ENCODE measurements at places on chromosomes 16 and 17.

DNA sequence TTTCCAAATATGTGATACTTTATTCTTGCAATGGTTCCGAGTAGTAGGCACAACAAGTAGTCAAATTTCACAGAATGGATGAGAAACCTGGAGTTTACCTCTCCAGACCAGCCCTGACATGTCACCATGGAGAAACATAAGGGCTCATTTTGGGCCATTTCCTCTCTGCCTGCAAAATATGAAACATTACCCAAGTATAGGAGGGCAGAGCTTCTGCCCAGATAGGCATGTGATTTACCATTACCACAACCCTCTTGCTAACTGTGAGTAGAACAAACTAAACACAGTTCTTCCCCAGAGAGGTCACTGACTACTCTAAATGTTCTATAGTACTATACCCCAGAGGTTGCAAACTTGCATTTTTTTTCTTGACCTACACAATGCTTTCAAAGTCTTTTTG, 15.7 kb upstream of the KPNB1 start:
- DNase-seq = no peak

DNA sequence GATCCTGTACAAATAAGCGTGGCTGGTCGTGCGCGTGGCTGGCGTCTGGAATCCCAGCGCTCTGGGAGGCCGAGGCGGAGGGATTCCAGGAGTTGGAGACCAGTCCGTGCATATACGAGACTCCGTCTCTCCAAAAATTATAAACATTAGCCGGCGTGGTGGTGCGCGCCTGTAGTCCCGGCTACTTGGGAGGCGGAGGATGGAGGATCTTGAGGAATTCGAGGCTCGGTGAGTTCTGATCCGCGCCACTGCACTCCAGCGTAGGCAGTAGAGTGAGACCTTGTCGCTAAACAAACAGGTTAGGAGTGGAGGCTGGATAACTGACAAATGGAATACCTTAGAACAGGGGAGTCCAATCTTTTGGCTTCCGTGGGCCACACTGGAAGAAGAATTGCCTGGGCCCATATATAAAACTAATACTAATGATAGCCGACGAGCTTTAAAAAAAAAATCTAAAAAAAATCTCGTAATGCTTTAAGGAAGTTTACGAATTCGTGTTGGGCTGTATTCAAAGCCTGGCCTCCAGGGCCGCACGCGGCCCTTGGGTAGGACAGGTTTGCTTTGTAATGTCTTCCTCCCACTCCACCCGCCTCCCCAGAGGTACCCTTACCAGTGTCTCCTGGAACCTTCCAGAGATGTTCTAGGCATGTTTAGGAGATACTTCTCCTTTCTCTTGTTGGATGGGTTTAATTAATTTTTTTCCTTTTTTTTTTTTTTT, 909 bp upstream of the RSL1D1 start:
- DNase-seq = no peak

- DNase-seq = no peak
These were observed 110.8 kb upstream of the ZNF750 start for GRCh38 chr17:82950525-82951102.

DNA sequence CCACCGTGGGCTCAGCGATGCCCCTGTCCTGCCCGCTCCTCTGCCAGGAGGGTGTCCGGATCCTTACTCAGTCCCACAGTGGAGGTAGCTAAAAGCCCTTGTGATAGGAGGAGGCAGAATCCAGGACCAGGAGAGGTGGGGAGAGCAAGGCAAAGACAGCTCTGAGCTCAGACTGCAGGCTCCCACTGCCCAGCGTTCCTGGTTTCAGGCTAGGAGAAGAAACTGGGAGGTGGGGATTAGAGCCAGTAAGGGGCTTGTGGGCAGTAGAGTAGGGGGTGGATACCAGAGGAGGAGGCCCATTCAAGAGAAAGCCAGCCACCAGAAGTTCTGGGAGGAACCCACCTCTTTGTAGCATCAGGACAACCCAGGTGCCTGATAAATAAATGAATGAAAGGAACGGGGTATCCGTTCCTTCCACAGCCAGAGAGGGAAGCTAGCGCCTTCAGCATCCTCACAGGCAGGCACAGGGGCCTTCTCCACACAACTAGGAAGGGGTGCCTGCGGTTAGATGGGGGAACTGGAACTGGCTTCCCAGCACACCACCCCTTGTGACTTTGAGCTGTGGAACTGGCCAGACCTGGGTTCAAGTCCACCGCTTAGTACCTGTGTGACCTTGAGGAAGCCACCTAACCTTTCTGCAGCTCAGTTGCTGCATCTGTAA, 2.3 kb downstream of the IL21R start:
- DNase-seq = no peak

DNA sequence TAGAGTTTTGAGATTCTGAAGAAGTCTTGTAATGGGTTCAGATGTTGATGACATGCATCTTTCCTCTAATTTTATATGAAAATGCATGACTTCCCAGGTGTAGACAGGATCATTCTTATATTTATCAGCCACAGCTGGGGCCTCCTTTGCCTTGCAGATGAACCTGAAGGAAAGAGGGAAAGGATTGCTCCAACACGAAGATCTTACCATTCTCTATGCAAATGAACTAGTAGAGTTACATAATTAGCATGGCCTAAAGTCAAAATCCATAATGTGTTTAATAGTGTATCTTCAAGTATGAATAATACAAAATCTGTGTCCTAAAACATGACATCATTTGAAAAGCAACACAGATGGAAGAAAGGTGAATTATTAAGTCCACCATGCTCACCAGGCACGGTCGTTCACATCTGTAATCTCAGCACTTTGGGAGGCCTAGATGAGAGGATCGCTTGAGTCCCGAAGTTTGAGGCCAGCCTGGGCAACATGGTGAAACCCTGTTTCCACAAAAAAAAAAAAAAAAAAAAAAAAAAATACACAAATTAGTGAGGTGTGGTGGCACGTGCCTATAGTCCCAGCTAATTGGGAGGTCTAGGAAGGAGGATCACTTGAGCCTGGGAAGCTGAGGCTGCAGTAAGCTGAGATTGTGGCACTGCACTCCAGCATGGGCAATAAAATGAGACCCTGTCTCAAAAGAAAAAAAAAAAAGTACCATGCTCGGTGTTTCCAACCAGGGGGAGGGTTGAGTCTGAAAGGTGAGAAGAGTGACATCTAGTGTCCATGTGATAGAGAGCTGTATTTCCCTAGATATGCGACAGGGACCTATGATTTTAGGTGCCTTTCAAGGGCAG, 6.3 kb downstream of the VWA3A start:
- DNase-seq = no peak

GRCh38 chr16:79272141-79272577, 328.4 kb downstream of the MAF start:
- no peak for DNase-seq

- DNase-seq = no peak
These were observed 3.6 kb upstream of the ZCCHC14 start for GRCh38 chr16:87496447-87496801.

- no peak for DNase-seq
These were observed 18.0 kb upstream of the ENDOV start for GRCh38 chr17:80397034-80397387.

- DNase-seq = no peak
These were observed 24.4 kb upstream of the NOS2 start for GRCh38 chr17:27824745-27825144.

GRCh38 chr16:15483857-15484256, 49.5 kb downstream of the BMERB1 start:
- DNase-seq = no peak

DNA sequence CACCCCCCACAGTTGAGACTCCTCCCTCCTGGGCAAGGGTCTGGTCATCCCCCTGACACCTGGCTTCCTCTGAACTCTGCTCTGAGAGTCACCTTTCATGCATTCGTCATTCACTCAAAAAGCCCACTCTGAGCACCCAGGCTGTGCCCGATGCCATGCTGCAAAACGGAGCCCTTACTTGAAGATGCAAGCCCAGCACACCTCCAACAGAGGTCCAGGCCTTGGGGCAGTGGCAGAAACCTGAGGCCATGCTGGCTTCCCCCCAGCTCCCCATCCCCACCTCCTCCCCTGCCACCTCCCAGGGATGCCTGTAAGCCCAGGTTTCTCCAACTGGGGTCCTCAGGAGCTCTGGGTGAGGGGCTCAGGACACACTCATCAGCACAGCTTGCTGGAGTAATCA, 67.7 kb upstream of the TNRC6C start:
- DNase-seq = no peak

GRCh38 chr17:83149761-83150251, 70.4 kb downstream of the METRNL start:
- no peak for DNase-seq

GRCh38 chr16:9948933-9949332, 233.3 kb downstream of the GRIN2A start:
- DNase-seq = no peak

GRCh38 chr17:79026376-79027273, 2.7 kb downstream of the C1QTNF1 start:
- DNase-seq = no peak

GRCh38 chr17:51598824-51599223, 338.5 kb downstream of the UTP18 start:
- no peak for DNase-seq

DNA sequence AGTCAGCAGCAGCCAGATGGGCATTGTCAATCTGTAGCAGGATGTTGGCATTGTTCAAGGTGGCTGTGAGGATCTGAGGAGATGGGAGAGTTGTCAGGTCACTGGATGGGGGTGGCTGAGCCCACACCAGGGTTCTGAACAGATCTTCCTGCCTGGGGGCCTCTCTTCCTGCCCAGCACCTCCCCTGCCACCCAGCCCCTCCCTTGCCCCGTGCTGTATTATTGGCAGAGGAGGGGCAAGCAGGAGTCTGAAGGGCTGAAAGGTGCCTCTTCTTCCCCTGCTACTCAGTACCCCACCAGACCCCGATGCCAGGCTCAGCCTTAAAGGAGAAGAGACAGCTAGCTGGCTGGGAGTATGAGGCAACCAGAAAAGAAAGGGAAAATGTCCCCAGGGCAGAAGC, 93.0 kb downstream of the GOSR1 start:
- no peak for DNase-seq

- DNase-seq = no peak
These were observed 30.8 kb upstream of the ABCA5 start for GRCh38 chr17:69357701-69358100.

- DNase-seq = no peak
These were observed 11.3 kb upstream of the TRAP1 start for GRCh38 chr16:3728424-3729160.

DNA sequence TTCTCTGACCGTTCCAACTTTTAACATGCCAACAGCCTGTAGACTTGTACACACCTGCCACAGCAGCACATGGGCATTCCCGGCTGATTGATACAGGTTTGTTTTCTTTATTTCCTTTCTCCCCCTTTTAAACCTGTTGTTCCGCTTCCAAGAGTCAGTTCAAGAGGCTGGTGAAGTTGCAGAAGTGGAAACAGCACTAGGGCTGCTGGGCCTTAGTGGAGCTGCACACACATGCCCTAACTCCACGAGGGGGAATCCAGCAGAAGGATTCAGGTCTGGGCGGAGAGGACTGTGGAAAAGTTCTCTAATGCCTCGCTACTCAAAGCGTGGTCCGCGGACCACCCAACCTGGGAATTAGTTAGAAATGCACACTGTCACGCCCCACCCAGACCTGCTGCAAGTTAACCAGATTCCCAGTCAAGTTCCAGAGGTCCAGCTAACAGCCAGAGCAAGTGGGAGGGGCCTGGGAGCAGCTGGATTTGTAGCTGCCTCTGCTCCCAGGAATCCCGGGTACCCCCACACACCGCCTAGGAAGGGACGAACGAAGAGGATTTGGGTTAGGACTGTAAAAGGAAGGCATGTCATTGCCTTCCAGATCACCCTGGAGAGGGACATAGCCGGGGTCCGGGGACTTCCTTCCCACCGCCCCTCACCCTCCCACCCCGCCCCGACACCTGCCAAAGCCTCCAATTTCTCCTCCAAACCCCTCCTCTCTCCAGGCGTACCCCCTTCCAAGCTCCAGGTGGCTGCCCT, 542 bp downstream of the SLC39A11 start:
- peak; percentile 39 for DNase-seq

- DNase-seq = no peak
These were observed 211.3 kb downstream of the FOXL1 start for GRCh38 chr16:86789621-86790051.

DNA sequence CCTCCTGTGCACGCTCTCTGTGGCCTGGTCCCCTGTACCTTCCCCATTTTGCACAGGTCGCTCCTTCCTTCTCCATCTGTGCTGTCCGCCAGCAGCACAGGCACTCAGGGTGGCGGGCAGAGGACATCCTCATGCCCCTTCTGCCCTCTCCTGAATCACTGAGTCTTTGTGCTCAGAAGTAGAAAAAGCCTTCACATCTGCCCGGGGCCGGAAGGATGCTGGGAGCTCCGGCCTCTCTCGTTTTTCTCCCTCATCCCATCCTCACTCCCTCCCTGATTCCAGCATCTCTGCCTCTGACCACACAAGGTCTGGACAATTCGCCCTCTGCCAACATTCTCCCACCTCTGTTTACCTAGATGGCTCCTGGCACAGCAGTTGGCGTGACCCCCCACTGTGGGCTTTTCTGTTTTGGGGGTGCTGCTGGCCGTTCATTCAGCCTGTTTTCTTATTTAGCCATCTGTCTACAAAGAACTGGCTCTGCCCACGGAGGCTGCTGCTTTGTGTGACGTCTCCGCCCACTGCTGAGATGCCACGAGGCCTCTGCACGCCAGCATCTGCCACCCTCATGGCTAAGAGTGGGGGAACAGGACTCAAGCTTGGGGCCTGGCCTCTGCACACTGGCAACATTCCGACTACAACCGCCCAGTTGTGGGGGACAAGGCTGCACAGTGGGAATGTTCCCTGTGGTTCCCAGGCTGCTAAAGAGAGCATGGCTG, 36.7 kb downstream of the SEC14L5 start:
- DNase-seq = no peak

DNA sequence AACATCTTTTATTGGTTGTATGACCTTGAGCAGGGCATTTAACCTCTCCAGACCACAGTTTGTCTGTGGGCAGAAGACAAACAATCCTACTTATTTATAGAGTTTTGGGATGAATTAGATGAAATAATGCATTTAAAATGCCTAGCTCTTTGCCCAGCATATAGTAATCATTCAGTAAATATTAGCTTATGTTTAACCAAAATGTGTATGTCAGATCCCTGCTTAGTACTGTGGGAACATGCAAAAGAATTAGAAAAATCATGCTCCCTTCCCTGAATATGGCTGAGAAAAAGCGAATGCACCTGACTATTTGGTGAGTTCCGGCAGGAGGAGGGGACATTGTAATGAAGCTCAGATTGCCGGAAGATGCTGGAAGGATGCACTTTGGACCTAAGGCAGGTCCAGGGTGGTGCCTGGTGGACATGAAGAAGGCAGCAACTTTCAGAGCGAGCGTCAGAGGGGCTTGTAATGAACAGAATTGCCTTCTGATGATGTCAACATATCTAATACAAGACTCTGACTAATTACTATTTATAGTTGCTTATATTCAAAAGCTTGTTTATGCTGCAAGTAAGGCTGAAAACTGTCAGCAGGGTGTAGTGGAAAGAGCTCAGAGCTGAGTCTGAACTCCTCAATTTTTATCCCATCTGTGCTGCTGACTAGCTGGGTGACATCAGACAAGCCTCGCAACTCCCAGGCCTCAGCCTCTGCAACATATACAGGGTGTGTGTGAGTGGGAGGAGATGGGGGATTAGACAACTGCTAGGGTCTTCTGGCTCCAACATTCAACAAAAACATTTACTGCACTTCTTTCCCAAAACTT, 221.2 kb downstream of the PRKCA start:
- DNase-seq = no peak

Data from CD14-positive monocyte (primary cell).